MCF 10A (cell line): ENCODE measurements at places on chromosomes 13 and 19. TPM values are rescaled to one million over a fixed set of nuclear protein-coding genes. Genes with fewer than 3 reads are reported as not detected.
A peak's percentile ranks its signal among the peaks of the same experiment; 100 is the strongest.

DNA sequence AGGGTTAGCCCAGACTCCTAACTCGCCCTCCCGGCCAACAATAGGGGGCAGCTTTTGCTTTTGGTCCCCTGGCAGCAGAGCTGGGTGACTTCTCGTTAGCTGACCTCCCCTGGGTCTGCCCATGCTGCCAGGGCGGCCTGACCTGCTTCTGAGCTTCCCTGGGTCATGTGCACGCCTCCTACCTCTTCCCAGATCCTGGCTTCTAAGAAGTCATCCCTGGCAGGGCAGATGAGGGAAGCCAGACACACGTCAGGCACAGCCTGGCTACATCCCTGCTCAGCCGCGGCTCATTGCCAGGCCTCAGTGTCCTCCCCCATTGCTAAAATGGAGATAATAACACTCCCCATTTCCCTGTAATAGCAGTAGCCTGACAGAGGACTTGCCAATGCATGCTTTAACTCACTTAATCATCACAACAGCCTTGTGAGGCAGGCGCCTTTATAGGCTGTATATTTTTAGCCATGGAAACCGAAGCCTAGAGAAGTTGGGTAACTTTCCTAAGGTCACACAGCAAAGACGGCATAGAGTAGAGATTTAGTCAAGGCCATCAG, 2.1 kb downstream of the KCNK6 start:
- peak overlapping the region; percentile 18 for H3K27ac ChIP-seq
- H3K27me3 ChIP-seq = no peaks in the 10 kb centered on the region
- peak overlapping the region; percentile 66 for H3K4me3 ChIP-seq
- DNase-seq = peak; percentile 61
- H3K4me1 ChIP-seq = peaks cover 29% of the 10 kb centered on the region

DNA sequence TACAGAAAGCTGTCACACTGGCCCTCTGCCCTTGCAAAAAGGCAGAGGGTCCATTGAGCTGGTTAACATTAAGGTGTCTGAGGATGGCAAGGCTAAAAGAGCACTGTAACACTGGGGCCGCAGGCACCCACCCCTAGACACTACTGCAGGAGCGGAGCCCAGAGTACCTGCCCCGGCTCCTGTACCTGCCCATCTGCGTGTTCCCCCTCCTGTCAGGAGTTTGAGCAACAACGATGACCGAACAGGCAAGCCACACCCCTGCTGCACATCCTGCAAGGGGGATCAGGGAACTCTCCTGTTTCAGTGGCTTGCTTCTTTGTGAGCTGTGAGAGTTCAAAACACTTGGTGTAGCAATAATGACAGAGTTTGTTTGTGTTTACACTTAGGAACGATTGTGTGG, 117.4 kb upstream of the STARD13 start:
- no peak overlapping the region for H3K4me3 ChIP-seq
- DNase-seq = no peak
- H3K4me1 ChIP-seq = no peaks in the 10 kb centered on the region
- no peaks in the 10 kb centered on the region for H3K27me3 ChIP-seq
- H3K36me3 ChIP-seq = no peaks in the 10 kb centered on the region

DNA sequence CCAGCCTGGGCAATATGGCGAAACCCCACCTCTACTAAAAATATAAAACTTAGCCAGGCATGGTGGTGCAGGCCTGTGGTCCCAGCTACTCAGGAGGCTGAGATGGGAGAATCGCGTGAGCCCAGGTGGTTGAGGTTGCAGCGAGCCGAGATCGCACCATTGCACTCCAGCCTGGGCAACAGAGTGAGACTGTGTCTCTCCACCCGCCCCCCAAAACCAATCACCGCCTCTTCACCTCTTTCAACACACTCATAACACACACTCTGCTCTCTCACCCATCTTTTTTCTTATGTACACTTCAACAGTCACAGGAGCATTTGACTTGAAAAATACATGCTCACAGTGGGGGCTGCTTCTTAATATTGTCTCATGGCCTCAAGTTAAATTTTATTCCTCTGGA, 76.8 kb downstream of the ESD start:
- peaks cover 18% of the 10 kb centered on the region for H3K36me3 ChIP-seq
- no peaks in the 10 kb centered on the region for H3K4me1 ChIP-seq
- H3K4me3 ChIP-seq = no peak overlapping the region
- no peak for DNase-seq
- no peaks in the 10 kb centered on the region for H3K27me3 ChIP-seq

GRCh38 chr13:113810640-113811039, 51.6 kb downstream of the TMEM255B start:
- H3K4me1 ChIP-seq = peaks cover 8% of the 10 kb centered on the region
- no peak for DNase-seq
- H3K36me3 ChIP-seq = no peaks in the 10 kb centered on the region

The PSPN gene
- total RNA-seq = 1.1 and 1.9 TPM in 2 replicates

DNA sequence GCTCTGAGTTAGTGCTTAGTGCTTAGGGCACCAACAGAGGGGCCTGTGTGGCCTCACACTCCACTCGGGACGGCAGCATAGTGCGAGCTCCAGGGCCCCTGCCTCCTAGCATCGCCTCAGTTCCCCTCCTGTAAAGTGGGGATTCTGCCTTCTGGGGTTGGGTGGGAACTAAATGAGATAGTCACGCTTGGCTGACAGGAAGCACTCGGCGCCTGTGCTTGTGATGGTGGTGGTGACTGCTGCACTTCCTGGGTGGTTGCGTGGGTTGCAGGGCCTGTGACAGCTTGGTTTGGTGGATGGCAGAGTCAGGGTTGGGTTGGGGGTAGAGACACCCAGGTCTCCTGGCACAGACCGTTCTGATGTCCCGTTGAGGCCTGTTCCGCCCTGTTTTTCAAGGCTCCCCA, 7.7 kb downstream of the PLEKHF1 start:
- peaks cover 14% of the 10 kb centered on the region for H3K36me3 ChIP-seq
- H3K4me3 ChIP-seq = no peak overlapping the region
- H3K4me1 ChIP-seq = peaks cover 18% of the 10 kb centered on the region
- no peak for DNase-seq

DNA sequence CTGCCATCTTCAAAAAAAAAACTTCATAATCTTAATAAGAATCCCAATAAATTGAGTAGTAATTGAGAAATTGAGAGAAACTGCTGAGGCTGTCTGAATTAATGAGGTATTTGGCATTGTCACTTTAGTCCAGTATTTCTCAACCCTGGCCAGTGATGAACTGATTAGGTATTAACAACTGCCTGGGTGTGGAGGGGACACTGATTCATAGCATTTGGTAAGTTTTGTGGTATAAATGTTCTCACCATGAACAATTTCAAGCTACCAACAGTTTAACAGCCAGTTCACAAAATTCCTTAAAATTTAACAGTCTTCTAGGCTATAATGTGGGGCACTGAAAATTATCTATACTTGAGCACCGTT, 18.3 kb downstream of the GPC6 start:
- H3K4me3 ChIP-seq = peak overlapping the region; percentile 85
- peaks cover 40% of the 10 kb centered on the region for H3K4me1 ChIP-seq
- peak overlapping the region; percentile 92 for H3K27ac ChIP-seq

GRCh38 chr19:46945694-46946489, 73.7 kb upstream of the NPAS1 start:
- no peaks in the 10 kb centered on the region for H3K27me3 ChIP-seq
- peaks cover 8% of the 10 kb centered on the region for H3K4me1 ChIP-seq
- no peak overlapping the region for H3K4me3 ChIP-seq
- H3K27ac ChIP-seq = no peak overlapping the region
- H3K36me3 ChIP-seq = peaks cover 42% of the 10 kb centered on the region

GRCh38 chr13:23620613-23621315, 50.6 kb downstream of the TNFRSF19 start:
- no peak for DNase-seq
- H3K27ac ChIP-seq = no peak overlapping the region
- no peaks in the 10 kb centered on the region for H3K27me3 ChIP-seq
- H3K4me1 ChIP-seq = peaks cover 18% of the 10 kb centered on the region
- no peak overlapping the region for H3K4me3 ChIP-seq
- no peaks in the 10 kb centered on the region for H3K36me3 ChIP-seq

GRCh38 chr19:30144802-30145201, 202.8 kb downstream of the URI1 start:
- no peaks in the 10 kb centered on the region for H3K27me3 ChIP-seq
- peaks cover 6% of the 10 kb centered on the region for H3K36me3 ChIP-seq
- H3K27ac ChIP-seq = no peak overlapping the region
- no peaks in the 10 kb centered on the region for H3K4me1 ChIP-seq

DNA sequence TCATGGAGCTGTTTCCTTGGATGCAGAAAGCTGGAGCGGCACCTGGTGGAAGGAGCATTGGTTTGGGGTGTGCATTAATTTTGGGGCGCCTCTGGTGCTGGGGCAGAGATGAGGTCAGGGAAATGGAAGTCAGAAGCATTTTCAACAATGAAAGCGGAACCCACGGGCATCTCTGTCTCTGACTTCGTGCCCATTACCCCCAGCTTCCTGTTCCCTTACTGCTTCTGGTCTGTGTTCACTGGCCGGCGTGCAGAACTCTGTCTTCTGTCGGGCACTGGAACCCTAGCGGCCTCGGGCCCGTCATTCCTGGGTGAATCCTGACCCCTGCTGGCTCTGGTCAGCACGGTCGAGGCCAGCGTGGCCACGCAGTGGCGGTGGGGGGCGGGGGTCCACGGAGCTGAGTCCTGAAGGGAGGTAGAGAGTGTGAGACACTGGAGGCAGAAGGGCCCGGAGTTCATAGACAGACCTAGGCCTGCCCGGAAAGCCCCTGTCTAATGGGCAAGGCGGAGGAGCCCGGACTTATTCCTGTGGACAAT, 7.9 kb upstream of the LINGO3 start:
- no peaks in the 10 kb centered on the region for H3K27me3 ChIP-seq
- H3K4me1 ChIP-seq = no peaks in the 10 kb centered on the region
- DNase-seq = no peak
- no peak overlapping the region for H3K4me3 ChIP-seq
- no peak overlapping the region for H3K27ac ChIP-seq

- no peaks in the 10 kb centered on the region for H3K4me1 ChIP-seq
- no peak overlapping the region for H3K4me3 ChIP-seq
- no peak for DNase-seq
Measured at GRCh38 chr13:103168901-103169508, 102.8 kb upstream of the SLC10A2 start.

DNA sequence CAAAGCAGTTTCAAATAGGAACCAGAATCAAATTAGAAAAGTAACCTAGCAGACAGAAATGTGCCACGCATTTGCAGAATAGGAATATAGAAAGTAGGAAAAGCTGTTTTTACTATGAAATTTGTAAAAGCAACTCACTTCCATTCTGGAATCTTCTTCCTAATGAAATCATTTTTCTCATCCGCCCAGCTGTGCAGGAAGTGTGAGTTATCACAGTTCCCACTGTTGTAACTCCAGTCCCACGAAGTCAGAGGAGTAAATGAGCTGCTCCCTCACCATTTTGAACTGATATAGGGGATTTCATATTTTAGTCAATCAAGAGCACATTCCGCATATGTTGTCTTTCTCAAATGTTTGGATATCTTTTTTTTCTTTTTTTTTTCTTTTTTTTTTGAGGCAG, 230.8 kb downstream of the TBC1D4 start:
- H3K36me3 ChIP-seq = no peaks in the 10 kb centered on the region
- no peaks in the 10 kb centered on the region for H3K27me3 ChIP-seq
- no peak for DNase-seq

GRCh38 chr19:49340069-49340864, 5.1 kb downstream of the CD37 start:
- no peak overlapping the region for H3K27ac ChIP-seq
- H3K36me3 ChIP-seq = no peaks in the 10 kb centered on the region
- DNase-seq = no peak
- no peak overlapping the region for H3K4me3 ChIP-seq

DNA sequence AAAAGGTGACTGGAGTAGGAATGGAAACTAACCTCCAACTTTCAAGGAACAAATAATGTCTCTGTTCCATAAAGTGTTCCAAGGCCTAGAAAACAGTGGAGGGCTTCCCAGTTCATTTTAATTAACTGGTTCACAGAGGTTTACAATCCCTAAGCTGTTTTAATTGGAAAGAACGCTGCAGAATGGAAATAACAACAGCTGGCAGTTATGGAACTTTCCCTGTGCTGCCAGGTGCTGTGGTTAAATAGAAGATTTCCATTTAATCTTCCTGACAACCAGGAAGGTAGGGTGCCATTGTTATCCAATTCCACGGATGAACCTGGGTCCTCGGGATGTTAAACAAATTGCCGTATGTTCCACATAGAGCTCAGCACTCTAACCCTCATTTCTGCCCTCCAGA, 22.2 kb upstream of the PEG3 start:
- no peak for DNase-seq
- H3K27me3 ChIP-seq = no peaks in the 10 kb centered on the region

GRCh38 chr13:79457390-79457789, 23.6 kb upstream of the NDFIP2 start:
- H3K4me3 ChIP-seq = no peak overlapping the region
- no peaks in the 10 kb centered on the region for H3K36me3 ChIP-seq
- H3K4me1 ChIP-seq = no peaks in the 10 kb centered on the region
- no peak for DNase-seq
- no peak overlapping the region for H3K27ac ChIP-seq
- no peaks in the 10 kb centered on the region for H3K27me3 ChIP-seq

GRCh38 chr19:9909251-9909650, 27.1 kb downstream of the OLFM2 start:
- no peaks in the 10 kb centered on the region for H3K27me3 ChIP-seq
- DNase-seq = no peak
- H3K27ac ChIP-seq = no peak overlapping the region
- no peak overlapping the region for H3K4me3 ChIP-seq
- no peaks in the 10 kb centered on the region for H3K36me3 ChIP-seq

GRCh38 chr13:103497404-103497803, 431.2 kb upstream of the SLC10A2 start:
- no peak overlapping the region for H3K27ac ChIP-seq
- H3K36me3 ChIP-seq = no peaks in the 10 kb centered on the region
- H3K27me3 ChIP-seq = no peaks in the 10 kb centered on the region
- no peak for DNase-seq
- H3K4me3 ChIP-seq = no peak overlapping the region

DNA sequence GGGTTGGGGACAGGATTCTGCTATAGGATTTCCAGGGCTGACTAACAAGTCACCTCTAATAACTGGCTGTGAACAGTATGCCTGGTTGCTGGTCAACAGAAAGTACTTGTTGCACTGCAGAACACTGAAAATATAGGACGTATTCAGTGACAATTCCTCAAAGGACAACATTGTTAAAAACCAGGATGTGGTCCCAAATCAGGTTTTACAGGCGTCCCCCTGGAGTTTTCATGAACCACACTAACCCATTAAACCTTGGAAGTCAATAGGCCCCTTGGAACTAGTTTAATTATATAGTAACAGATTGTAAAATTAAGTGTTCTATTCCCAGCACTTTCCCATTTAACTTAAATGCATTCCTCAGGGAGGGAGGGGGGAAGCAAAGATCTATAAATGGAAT, 495.4 kb downstream of the TBC1D4 start:
- H3K4me3 ChIP-seq = no peak overlapping the region
- H3K27me3 ChIP-seq = no peaks in the 10 kb centered on the region
- H3K27ac ChIP-seq = no peak overlapping the region
- peaks cover 8% of the 10 kb centered on the region for H3K4me1 ChIP-seq
- no peak for DNase-seq

- peaks cover 23% of the 10 kb centered on the region for H3K36me3 ChIP-seq
- no peaks in the 10 kb centered on the region for H3K27me3 ChIP-seq
- peak overlapping the region; percentile 84 for H3K4me3 ChIP-seq
- H3K27ac ChIP-seq = peak overlapping the region; percentile 86
- peak; percentile 97 for DNase-seq
- H3K4me1 ChIP-seq = peaks cover 35% of the 10 kb centered on the region
Measured at GRCh38 chr19:38650911-38651584, 3.6 kb downstream of the ACTN4 start.
